ENCODE measurements at places on chromosomes 5 and 9.

- DNase-seq: no peak
These were observed 96.2 kb upstream of the GDNF start for GRCh38 chr5:37936091-37936490.

DNA sequence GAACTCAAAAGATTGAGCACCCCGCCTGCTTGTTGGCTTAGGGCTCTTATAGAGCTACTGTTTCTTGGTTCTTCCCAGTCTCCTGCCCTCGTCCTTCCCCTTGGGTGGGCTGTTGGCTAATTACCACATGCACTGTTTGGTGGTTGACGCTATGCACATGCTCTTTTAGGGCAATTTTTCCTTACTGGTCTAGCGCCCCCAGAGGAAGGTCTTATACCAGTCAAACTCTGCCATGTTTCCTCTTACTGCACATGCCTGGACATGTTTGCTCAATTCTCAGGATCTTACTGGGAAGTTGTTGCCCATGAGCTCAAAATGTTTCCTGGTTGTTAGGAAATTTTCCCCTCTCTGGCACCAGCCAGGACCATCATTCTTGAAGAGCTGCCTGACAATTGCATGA lies 101.9 kb downstream of the SLC28A3 start:
- DNase-seq: no peak

GRCh38 chr9:6655036-6655435 lies 9.5 kb upstream of the GLDC start:
- DNase-seq: no peak

DNA sequence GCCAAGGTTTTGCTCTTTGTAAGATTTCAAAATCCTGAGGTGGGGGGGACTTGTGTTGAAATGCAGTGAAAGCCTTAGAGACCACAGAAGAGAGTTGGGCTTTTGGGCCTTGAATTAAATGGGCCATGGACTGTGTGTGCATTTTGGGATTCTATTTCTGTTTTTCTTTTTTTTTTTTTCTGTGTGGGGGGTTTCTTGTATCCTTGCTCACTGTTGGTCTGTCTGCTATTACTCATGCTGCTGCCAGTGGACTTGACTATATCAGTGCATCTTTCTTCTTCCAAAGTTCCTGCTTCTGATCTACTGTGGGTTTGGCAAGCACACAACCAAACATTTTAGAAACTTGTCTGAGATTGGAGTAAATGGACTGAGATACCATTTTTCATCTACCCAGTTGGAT lies 344.9 kb downstream of the ARL15 start:
- DNase-seq: no peak

DNA sequence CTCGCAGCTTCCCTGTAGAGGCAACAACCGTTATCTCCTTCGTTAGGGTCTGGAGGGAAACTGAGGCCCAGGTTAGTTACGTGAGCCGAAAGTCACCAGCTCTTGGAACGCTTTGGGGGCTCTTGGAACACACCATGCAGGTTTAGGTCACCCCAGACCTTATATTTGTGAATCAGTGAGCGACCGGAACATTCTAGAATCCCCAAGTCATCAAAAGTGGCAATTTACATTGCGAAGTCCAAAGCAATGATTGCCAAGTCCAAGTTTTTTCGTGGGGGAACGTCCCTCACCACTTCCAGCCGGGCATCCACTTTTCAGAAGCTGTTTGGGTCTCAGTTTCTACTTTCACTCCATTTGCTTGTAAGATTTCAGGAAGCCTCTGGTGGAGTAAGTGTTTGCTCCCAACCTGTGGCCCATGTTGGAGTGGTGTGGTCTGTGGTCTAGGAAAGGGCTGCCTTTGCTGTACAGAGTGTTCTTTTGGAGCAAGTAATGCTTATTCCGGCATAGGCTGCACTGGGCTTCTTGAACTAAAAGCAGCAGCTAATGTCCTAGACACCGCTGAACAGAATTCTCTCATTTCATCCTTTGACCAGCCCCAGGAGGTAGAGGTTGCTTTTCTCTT lies 32.8 kb upstream of the SPRY4 start:
- DNase-seq: no peak

GRCh38 chr9:33151007-33151557 lies 16.1 kb downstream of the B4GALT1 start:
- no peak for DNase-seq

- DNase-seq: no peak
These were observed 286.7 kb upstream of the IL12B start for GRCh38 chr5:159616952-159617351.

DNA sequence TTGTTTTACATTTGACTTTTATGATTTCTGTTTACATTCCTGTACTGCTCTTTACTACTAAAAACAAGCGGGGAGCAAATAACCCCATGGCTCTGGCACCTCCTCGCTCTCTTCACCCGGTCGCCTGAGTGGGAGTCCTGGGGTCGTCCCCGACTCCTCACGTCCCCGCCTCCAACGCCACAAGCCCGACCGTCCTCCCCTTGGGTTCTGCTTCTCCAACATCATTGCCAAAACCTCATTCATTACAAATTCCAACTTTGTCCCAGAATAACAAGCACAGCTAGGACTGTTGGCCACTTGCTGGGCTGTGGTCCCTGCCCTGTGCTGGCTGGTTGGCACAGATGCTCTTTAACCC lies 35.1 kb downstream of the MRPL36 start:
- DNase-seq: no peak

GRCh38 chr9:132185073-132186009 lies 23.5 kb downstream of the NTNG2 start:
- no peak for DNase-seq

DNA sequence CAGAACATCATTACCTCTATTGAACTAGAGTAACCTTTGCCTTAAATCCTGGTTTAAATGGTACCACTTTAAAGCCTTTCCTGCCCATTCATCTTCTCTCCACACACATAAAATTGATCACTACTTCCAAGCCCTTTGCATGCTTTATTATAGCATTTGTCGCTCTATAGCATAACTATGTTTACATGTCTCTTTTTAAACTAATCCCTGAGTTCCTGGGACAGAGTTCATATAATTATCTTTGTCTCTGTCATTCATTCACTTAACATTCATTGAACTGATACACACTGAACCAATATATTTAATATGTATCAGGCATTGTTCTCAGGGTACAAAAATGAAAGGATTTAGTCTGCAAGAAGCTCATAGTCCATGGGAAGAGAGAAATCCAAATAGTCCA lies 37.3 kb downstream of the RECK start:
- DNase-seq: no peak

DNA sequence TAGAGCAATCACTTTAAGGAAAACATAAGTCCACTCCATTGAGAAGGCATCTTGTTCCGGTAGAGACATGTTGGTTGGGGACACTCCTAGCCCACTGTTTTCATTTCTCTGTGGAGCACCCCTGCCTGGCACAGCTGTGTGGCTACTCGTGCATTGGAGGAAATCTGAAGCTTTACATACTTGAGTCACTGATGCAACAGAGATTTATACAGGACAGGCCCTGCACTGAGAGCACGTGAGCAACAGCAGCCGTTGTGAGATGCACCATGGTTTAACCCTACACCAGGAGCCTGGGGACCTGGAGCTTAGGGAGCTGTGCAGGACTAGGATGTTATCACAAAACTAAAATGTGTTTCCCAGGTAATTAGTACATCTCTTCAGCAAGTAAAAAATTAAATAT lies 230.7 kb upstream of the IRX1 start:
- DNase-seq: no peak

DNA sequence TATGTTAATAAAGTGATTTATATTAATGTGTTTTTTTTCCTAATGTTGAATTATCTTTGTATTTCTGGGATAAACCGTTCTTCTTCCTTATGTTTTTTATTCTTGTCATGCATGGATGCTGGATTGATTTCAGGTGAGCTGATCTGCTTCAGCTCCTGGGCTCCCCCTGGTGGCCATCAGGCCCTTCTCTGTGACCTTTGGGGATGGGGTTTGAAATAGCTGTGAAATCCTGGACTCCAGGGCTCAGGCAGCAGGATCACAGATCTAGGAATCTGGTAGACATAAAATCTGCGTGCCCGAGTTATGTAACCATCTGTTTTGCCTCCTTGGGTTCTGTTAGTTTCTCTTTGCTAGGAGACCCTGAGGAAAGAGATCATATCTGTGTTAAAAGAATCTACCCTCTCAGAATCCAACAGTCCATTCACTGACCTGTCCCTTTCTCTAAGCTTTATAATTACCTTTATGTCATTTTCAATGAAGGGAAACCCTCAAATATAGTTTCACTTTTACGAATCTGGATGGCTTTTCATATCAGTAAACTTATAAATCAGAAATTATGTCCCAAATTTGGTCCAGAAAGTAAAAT lies 12.2 kb upstream of the OR13J1 start:
- peak; percentile 74 for DNase-seq

Measured in LoVo (cell line).